ENCODE measurements at places on chromosomes 1 and 21. TPM values are rescaled to one million over a fixed set of nuclear protein-coding genes. Genes with fewer than 3 reads are reported as not detected.

Gene NR1I3
- total RNA-seq = not detected

Gene F5
- total RNA-seq = 144 TPM

Gene OR6K3
- total RNA-seq = not detected

Gene DCST1
- total RNA-seq = not detected

Gene LMOD1
- total RNA-seq = not detected

Gene FCAMR
- total RNA-seq = not detected

Gene CSMD2
- total RNA-seq = not detected

Gene HES2
- 0.37 TPM for total RNA-seq

Gene C1orf94
- total RNA-seq = not detected

Gene PAQR6
- total RNA-seq = 8.0 TPM

Gene LRRC40
- total RNA-seq = 24.0 TPM

Gene NPPB
- not detected for total RNA-seq

Gene SLC9C2
- total RNA-seq = not detected

Gene WDR4
- total RNA-seq = 52.0 TPM

Gene ST6GALNAC5
- total RNA-seq = not detected

Gene CELA2A
- not detected for total RNA-seq

Gene KRTAP7-1
- not detected for total RNA-seq

Gene PTGS2
- total RNA-seq = 1.1 TPM

Gene FAM131C
- 0.69 TPM for total RNA-seq

Gene CRP
- not detected for total RNA-seq

Gene CRYAA
- total RNA-seq = not detected

Gene FNDC10
- 1.4 TPM for total RNA-seq

Gene MMP23B
- total RNA-seq = 1.8 TPM

Gene TNFRSF4
- 1,007 TPM for total RNA-seq

Gene VWA1
- 6.2 TPM for total RNA-seq
